Activated CD8-positive, alpha-beta T cell treated with anti-CD3 and anti-CD28 coated beads, Interleukin-2, amount 10 ng/mL, durations not matched to agents 7 days and 5 days (primary cell): ENCODE measurements at places on chromosomes 16 and 17. TPM values are rescaled to one million over a fixed set of nuclear protein-coding genes. Genes with fewer than 3 reads are reported as not detected.

The CACNG3 gene
- total RNA-seq: not detected

The CCL17 gene
- not detected for total RNA-seq

The DGKE gene
- total RNA-seq: 30.8 TPM

The TMED6 gene
- 1.4 TPM for total RNA-seq

The MAFG gene
- 14.0 TPM for total RNA-seq

The TM4SF5 gene
- not detected for total RNA-seq

The TEKT5 gene
- not detected for total RNA-seq

The VAT1L gene
- total RNA-seq: not detected

The TMEM88 gene
- 0.87 TPM for total RNA-seq

The CCT6B gene
- 0.83 TPM for total RNA-seq

The CARHSP1 gene
- total RNA-seq: 217 TPM

The KRTAP4-3 gene
- not detected for total RNA-seq

The RCVRN gene
- not detected for total RNA-seq

The CCL4L2 gene
- total RNA-seq: 1.5 TPM

The SNAI3 gene
- 13.4 TPM for total RNA-seq

The HLF gene
- 0.13 TPM for total RNA-seq

The KRTAP9-2 gene
- total RNA-seq: not detected

The CASKIN1 gene
- total RNA-seq: 0.05 TPM

The IKZF3 gene
- 31.1 TPM for total RNA-seq

The AKAP10 gene
- 40.8 TPM for total RNA-seq

The LITAFD gene
- total RNA-seq: not detected

The CTF1 gene
- 0.23 TPM for total RNA-seq

The OMG gene
- 0.50 TPM for total RNA-seq

The NTN1 gene
- not detected for total RNA-seq

The C17orf67 gene
- total RNA-seq: 3.1 TPM

The TBC1D3I gene
- total RNA-seq: 0.58 TPM

The HID1 gene
- 0.55 TPM for total RNA-seq

The IQCK gene
- total RNA-seq: 0.97 TPM

The TPSD1 gene
- not detected for total RNA-seq

The NOTUM gene
- total RNA-seq: 0.42 TPM

The VTN gene
- not detected for total RNA-seq

The CRK gene
- 15.7 TPM for total RNA-seq

The ABI3 gene
- 110 TPM for total RNA-seq

The CA7 gene
- total RNA-seq: not detected

The HOXB7 gene
- 0.91 TPM for total RNA-seq

The AANAT gene
- not detected for total RNA-seq

The CDH13 gene
- total RNA-seq: not detected

The ZSCAN10 gene
- 0.23 TPM for total RNA-seq

The THUMPD1 gene
- total RNA-seq: 39.2 TPM

The IRX5 gene
- not detected for total RNA-seq

The TERB1 gene
- total RNA-seq: not detected

The TPSG1 gene
- not detected for total RNA-seq

The ARL5C gene
- not detected for total RNA-seq
